ENCODE measurements at places on chromosomes 6 and 20. TPM values are rescaled to one million over a fixed set of nuclear protein-coding genes. Genes with fewer than 3 reads are reported as not detected.

The GJA1 gene
- not detected for total RNA-seq

The SLC22A16 gene
- total RNA-seq = not detected

The GABRR2 gene
- total RNA-seq = 0.57 TPM

The KIF6 gene
- not detected for total RNA-seq

The NR2E1 gene
- total RNA-seq = not detected

The FAM209B gene
- 3.3 TPM for total RNA-seq

The OPRM1 gene
- not detected for total RNA-seq

The POU5F1 gene
- total RNA-seq = not detected

The EEF1A2 gene
- 0.86 TPM for total RNA-seq
